IPS DF 19.7 (cell line): ENCODE measurements at places on chromosomes 1 and 21.
A peak's percentile ranks its signal among the peaks of the same experiment; 100 is the strongest.

GRCh38 chr1:55530749-55531478 is 315.8 kb upstream of the USP24 start:
- DNase-seq: no peak

DNA sequence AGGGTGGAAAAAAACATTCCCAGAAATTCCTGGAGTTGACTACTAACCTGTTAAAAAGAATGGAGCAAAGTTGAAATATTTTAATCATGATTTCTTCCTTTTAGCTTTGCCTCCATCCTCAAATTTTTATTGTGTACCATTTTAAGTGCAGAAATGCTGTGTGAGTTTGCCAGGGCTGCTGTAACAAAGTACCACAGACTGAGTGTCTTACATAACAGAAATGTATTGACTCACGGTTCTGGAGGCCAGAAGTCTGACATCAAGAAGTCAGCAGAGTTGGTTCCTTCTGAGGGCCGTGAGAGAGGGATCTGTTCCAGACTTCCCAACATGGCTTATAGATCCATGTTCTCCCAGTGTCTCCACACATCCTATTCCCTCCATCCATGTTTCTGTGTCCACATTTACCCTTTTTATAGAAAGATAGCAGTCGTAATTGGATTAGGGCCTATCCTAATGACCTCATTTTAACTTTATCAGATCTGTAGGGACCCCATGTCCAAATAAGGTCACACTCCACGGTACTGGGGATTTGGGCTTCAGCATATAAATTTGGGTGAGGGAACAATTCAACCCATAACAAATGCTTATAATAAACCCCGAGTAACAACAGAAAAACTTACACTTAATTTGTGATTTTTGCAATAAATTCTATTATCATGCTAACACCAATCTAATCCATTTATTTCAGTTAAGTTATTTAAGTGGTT is 12.7 kb downstream of the SNX7 start:
- no peak for DNase-seq

GRCh38 chr1:177255411-177255810 is 84.7 kb downstream of the BRINP2 start:
- no peak for DNase-seq

GRCh38 chr21:19123053-19123452 is 719.5 kb upstream of the TMPRSS15 start:
- DNase-seq: no peak

DNA sequence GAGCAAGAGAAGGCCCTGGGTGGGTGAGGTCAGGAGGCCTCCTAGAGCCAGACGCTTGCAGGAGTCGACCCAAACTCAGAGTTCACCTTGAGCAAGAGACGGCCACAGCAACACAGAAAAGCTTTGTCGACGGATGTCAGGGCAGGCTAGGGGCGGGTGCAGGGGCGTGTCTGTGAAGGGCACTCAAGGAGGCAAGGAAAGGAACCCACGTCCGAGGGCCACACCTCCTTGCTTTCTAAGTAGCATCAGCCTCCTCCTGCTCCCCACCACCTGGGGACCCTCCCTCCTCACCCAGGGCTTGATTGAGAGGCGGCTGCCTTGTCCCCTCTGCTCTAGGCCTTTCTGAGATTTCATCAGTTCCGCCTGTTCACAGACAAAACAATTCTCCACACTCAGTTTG is 92.1 kb downstream of the OMA1 start:
- no peak for DNase-seq

DNA sequence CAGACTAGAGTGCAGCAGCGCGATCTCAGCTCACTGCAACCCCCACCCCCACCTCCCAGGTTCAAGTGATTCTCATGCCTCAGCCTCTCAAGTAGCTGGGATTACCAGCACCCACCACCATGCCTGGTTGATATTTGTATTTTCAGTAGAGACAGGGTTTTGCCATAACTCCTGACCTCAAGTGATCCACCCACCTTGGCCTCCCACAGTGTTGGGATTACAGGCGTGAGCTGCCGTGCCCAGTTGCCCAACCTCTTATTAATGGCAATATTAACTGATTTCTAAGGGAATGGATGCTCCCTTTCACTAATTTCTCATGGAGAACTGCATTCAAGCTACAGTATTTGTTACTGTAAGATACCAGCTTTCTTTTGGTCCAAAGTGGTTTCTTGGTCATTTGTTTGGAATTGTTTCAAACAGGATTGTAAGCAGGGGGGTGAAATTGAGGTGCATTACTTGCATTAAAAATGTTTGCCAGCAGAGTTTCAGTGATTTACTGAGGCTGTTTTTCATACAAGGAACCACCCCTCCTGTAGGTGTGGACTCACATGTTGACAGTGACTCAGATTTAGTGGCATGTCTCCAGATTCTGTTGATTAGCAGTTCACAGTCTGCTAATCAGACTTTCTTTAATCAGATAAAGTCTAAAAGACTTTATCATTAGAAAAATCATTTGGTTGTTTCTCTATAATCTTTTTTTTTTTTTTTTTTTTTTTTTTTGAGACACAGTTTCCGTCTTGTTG is 3.9 kb upstream of the TGFBR3 start:
- DNase-seq: no peak

DNA sequence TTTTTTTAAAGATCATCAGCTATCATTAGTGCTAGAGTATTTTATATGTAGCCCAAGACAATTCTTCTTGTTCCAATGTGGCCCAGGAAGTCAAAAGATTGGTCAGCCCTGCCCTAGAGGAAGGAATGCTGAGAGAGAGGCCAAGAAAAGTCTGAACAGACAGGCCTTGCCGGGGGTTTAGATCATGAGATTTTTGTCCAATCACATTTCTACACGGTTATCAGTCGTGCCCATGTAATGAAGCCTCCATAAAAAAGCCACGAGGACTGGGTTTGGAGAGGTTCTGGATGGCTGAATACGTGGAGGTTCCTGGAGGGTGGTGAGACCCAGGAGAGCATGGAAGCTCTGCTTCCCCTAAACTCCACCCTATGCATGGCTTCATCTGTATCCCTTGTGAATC is 24.3 kb upstream of the ENO1 start:
- DNase-seq: no peak

GRCh38 chr1:238340989-238341388 is 450.3 kb upstream of the ZP4 start:
- DNase-seq: no peak

- no peak for DNase-seq
Measured at GRCh38 chr1:17139637-17140036, 20.4 kb upstream of the PADI2 start.

GRCh38 chr1:230270559-230271281 is 155.4 kb downstream of the PGBD5 start:
- no peak for DNase-seq

DNA sequence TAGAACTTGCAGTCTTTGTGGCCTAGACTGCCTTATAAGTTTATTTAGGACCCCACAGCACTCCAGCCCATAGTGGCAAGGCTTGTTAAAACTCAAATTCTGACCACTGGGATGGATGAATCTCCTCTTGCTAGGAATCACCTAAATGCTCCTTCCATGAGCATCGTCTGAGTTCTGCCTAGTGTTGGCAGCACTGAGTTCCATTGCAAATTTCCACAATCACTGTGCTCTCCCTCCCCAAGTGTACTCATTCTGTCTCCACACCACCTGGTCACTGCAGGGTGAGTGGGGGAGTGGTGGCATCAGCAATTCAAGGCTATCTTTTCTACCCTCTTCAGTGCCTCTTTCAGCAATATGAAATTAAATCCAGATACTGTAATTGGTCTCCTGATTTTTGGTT is 46.7 kb upstream of the PTBP2 start:
- DNase-seq: peak; percentile 9

DNA sequence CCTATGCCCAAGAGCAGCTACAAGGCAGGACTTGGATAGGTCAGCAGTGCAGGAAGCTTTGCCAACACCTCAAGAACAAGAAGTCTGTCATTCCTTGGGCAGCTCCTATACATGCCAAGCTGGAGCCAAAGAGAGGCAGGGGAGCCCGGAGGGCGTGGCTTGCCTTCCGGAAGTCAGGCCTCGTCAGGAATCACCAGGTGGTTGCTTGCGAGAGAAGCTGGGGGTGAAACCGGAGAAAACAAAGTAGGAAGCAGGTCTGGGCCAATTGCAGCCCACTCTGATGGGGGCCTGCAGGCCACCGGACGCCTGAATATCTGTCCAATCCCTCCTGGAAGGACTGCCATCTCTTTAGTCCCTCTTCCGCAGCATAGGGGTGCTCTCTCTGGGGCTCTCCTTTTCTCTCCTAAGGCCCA is 794 bp upstream of the FAM76A start:
- DNase-seq: peak; percentile 25

DNA sequence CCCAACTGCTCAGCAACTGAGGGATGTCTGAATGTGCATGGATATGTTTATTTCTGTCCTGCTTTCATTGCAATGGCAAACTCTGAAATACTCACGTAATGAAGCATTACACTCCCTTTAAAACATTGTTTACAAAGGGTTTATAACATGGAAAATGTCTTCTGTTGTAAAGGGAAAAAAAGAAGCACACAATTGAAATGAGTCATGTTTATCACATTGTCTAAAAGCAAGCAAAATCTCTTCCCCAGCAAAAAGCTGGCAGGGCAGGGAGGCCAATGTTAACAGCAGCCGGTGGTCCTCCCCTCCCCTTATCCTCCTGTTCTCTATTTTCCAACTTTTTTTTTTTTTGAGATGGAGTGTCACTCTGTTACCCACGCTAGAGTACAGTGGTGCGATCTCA is 3.9 kb upstream of the EFNA1 start:
- DNase-seq: no peak

DNA sequence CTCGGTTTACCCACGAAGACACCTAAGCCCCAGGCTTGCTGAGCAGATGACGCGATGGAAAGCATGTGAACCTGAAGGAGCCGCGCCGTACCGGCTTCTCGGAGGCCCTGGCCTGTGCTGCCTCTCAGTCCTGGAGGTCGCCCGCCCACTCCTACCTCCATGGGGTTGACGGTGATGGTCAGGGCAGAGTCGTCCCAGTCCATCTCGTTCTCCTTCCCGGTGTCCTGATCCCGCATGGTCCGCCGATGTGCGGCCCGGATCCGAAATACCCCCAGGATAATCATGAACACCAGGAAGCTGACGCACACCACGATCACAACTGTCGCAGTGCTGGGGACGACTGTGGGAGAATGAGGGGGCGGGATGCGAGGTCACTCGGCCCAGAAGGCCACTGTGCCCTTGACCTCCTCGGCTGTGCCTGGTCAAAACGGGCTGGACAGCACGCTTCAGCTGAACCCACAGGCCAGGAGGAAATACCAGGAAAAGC is 79.6 kb downstream of the PIK3CD start:
- DNase-seq: no peak

DNA sequence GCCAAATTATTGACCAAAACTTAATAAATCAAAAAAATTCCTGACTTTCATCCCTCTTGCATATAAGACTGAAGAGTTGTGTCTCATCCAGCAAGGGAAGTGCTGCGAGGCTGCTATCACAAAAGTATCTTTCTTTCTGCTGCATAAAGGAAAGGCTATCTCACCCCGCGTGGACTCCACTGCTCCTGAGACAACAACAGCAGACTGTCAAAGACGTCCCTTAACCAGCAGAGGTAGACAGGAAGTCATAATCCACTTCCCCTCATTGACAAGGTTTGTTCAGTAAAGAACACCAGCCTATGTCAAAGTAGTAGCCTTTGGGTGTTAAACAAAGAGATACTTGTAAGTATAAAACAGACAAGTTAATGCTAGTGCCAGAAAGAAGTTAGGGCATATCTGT is 29.4 kb downstream of the VPS26C start:
- DNase-seq: no peak

DNA sequence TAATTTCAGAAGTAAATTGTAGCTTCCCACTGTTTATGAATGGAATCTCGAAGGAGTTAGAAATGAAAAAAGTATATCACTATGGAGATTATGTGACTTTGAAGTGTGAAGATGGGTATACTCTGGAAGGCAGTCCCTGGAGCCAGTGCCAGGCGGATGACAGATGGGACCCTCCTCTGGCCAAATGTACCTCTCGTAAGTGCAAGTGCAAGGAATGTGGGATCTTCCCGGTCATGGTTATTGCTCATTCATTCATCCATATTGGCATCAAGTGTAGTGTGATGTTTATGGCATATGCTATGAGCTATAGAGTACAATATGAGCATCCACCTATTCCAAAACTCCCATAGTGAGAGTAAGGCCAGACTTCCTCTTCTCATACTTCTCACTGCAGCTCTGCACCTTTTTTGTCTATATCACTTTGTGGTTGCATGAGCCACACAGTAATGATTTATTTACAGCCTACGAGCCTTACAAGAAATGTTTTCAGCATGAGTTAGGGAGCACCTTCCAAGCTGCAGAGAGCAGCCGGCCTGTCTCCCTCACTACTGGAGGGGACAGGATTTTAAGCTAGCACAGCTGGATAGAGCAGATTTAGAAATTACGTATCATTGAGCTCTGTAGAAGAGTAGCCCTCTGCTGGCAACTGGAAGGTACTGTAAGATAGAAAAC is 24.9 kb upstream of the CR1L start:
- DNase-seq: no peak

DNA sequence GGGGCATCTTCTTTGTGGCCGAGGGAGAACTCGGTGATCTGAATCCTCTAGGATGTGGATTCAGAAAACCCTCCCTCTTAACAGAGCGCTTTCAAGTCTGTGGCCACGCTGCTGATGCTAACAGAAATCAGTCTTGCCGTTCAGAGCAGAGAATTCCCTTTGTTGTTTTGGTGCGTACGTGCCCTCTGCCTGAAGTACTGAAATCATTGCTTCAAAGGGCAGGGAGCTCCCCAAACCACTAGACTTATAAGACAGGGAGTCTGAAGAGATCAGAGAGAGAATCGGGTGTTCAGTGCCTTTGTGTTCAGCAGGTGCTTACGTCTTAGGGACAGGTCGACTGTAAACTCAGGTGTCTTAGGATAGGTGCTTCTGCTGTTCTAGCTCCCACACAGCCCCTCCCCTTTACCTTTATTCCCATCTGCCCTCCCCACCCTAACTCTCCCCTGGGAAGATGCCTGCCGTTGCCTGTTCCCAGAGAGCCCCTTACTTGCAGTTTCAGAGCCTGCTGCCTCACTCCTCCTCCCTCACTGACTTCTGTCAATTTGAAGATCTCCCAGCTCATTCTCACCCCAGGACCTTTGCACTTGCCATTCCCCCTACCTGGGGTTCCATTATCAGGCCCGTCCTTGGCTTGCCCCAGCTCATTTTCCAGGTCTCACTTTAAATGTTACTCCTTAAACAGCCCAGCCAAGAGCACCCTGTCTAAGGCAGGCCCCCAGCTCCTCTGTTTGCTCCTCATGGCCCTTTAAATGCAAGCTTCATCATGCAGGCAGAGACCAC is 143.0 kb downstream of the CAMTA1 start:
- no peak for DNase-seq

- no peak for DNase-seq
Measured at GRCh38 chr1:64653466-64653865, 91.4 kb upstream of the RAVER2 start.

- DNase-seq: no peak
Measured at GRCh38 chr1:32695098-32695904, 7.3 kb downstream of the SYNC start.

- DNase-seq: no peak
Measured at GRCh38 chr1:153577624-153578051, 12.0 kb upstream of the S100A2 start.

- DNase-seq: no peak
Measured at GRCh38 chr1:107963601-107964335, 1.2 kb downstream of the VAV3 start.
